ENCODE measurements at places on chromosomes 5 and 9.
A peak's percentile ranks its signal among the peaks of the same experiment; 100 is the strongest.

- no peak for DNase-seq
Observed at GRCh38 chr5:174998131-174998730, 273.8 kb downstream of the MSX2 start.

DNA sequence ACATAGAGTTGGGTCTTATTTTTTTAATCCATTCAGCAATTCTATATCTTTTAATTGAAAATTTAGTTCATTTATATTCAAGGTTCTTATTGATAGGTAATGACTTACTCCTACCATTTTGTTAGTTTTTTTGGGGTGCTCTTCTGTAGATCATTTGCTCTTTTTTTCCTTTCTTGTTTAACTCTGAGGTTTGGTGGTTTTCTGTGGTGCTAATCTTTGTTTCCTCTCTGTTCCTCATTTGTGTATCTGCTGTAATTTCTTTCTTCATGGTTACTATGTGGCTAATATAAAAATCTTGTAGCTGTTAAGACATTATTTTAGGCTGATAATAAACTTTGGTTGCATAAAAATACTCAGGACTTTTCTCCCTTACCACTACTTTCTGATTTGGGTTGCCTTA, 181.6 kb upstream of the DMRTA1 start:
- no peak for DNase-seq

GRCh38 chr5:141477044-141477575, 1.3 kb downstream of the PCDHGC3 start:
- no peak for DNase-seq

- no peak for DNase-seq
Observed at GRCh38 chr5:28253431-28253830, 1215.0 kb upstream of the CDH9 start.

GRCh38 chr5:72410688-72411295, 90.6 kb downstream of the PTCD2 start:
- no peak for DNase-seq

- DNase-seq, result no peak
Observed at GRCh38 chr9:38414040-38414723, 10.1 kb downstream of the IGFBPL1 start.

- no peak for DNase-seq
Observed at GRCh38 chr9:79273311-79273710, 298.5 kb upstream of the TLE4 start.

DNA sequence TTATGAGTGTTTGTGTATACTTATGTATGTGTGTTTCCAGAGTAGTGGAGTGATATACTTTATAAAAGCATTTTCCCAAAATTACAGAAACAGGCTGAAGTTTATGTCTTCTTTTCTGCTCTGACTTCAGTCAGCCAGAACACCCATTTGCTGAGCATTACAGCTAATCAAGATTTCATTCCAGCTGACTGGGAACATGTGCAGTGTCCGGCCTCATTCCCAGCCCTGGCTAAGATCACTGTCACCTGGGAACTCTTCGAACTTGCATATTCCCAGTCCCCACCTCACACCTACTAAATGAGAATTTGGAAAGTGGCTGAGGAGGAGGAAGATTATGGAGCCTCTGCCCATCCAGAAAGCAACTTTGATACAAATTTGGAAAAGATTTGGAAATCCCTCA, 90.8 kb upstream of the PRRC1 start:
- DNase-seq, result no peak

- no peak for DNase-seq
Observed at GRCh38 chr5:131005963-131006684, 158.9 kb downstream of the HINT1 start.

DNA sequence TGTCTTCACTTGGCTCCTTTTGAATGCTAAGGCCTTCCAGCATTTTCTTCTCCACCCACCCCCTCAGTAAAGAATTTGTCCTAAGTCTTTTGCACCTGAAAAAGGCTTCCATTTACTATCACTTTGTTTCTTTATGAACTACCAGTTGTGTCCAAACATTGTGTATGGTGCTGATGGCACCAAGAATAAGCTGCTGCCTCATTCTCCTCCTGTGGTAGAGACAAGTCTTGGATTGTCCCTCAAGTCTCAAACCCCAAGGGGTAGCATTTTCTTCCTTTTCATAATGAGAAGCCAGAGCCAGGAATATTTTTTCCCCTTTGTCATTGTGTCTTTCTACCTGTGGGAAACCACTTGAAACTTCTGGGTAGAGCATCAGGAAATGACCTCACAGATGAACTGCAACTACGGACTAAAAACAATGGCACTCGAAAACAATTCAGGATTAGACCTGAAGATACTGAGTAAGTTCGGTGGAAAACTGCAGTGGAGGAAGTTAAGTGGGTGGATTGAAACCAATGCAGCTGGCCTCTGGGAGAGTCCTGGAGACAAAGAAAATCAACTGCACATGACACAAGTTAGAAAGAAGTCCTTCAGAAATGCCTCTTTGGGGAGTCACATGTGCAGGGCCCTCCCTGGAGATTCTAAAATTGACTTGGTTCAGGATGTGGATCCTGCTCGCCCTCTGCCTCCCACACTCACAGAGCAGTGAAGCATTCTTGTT, 80.5 kb downstream of the SH3RF2 start:
- no peak for DNase-seq

GRCh38 chr5:99033014-99033900, 104.5 kb upstream of the CHD1 start:
- no peak for DNase-seq

DNA sequence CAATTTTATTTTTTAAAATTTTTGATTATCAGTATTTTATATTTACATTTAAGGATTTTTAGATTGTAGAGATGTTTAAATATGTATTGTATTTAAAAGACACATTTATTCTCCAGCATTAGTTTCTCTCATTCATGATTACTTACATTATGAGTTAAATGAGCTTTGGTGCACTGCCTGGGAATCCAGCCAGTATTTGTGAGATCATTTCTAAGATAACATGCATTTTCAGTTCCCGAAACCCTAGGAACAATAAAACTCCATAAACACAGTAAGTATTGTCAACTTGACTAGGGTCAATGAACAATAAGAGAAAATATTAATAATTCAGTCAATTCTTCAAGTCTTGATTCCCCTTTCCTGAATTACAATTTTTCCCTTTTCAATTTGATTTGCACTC, 403.3 kb downstream of the PLK2 start:
- no peak for DNase-seq

DNA sequence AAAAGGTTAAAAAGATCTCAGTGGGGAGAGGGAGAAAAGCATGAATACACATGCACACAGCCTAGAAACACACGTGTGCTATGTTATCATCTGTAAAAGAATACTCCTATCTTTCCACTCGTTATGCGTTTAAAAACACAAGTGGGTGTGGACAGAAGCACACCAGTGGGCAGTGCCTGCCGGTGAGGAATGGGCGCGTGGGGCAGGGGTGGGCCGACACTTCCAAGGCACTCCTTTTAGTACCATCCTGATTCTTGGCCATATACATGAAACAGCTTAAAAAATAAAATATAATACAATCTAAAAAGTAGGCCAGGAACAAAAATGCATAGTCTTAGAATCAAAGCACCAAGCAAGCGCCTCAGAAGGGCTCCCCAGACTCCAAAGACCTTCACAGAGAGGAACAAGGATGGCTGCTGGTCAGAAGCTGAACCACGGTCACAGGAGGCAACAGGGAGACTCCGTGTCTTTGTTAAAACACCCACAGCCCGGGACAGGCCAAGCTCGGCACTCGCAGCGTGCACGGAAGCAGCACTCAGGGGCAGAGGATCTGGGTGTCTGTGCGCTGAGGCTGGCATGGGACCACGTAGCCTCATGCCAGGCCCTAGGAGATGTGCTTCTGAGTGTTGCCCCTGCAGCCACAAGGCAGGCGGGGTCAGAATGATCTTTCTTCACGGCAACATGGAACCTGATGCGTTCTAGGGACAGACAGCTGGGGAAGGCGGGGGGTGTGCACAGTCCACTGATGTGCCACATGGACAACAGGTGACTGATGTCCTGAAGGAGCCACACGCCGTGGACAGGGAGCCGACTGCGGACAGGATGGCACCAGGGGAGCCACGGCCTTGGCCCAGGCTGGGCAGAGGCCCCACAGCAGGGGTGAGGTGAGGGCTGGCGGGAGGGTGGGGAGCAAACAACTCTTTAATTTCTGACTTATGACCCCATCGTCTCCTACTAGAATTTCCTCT, 15.9 kb downstream of the BRD9 start:
- no peak for DNase-seq

GRCh38 chr5:122916490-122916889, 71.1 kb downstream of the SNX24 start:
- DNase-seq, result no peak

DNA sequence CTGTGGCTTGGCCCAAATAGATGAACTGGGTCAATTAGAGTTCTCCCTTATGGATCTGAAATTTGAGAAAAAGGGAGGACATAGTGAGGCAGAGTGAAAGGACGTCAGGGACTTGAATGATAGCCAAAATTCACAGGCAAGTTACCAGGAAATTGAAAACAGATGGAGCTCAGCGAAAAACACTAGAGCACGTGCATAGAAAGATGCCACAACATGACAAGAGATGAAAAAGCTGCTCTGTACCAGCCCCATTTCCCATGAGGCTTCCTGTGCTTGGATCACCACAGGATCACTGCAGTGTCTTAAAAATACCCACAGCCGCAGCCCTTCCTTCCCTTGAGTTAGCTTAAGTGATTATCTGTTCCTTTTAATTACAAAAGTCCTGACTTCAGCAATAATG, 39.0 kb upstream of the HOMER1 start:
- DNase-seq, result no peak

GRCh38 chr9:100602342-100602801, 24.5 kb downstream of the CAVIN4 start:
- no peak for DNase-seq

GRCh38 chr9:83000765-83001164, 62.2 kb downstream of the RASEF start:
- no peak for DNase-seq

DNA sequence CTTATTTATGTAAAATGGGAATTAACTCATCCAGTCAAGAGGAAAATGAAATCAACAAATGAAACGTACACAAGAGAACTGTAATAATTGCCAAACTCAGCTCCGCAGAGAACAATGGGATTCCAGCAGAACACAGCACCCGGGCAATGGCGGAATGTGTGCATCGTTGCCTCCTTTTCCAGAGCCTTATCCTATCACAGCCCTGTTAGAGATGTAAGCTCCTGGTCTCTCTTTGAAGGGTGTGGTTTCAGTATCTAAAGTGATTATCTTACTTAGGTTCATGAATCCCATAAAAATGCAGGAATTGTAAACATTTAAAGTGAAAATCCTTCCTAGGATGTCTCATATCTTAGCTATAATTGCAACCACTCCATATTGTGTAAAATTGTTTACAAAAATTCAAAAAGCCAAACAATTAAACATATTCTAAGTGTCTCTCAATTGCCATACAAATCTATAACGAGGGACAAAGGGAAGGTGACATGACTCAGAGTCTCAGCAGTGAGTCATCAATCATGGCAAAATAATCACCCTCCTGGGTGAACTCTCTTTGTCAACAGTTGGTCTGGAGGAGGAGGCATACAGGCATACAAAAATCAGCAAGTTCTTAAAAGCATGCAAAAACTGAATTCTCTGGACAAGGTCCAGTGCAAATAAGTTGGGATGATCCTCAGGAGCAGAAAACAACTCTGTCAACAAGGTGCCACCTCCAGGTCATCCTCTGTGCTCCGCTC, 22.6 kb downstream of the SEMA5A start:
- no peak for DNase-seq

DNA sequence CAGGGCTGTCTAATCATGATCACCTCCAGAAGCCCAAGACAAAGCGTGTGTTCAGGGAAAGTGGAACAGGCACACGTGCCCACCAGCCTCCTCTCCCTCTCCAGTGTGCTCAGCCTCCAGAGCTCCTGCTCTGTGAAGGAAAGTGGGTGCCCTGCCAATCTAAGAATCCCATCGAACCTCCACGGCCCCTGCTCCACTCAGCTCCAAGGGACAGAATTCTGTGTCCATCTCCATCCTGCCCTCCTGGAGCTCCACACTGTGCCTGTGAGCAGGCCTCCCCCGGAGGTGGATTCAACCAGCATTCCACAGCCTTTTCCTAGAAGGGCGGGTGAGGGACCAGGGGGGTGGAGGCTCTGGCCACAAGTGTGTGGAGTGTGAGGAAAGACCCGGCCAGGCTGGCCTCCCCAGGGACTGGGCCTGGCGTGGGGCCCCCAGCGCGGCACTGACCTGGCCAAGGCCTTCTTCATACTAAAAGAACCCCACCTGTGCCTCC, 6.0 kb downstream of the EEIG1 start:
- no peak for DNase-seq

DNA sequence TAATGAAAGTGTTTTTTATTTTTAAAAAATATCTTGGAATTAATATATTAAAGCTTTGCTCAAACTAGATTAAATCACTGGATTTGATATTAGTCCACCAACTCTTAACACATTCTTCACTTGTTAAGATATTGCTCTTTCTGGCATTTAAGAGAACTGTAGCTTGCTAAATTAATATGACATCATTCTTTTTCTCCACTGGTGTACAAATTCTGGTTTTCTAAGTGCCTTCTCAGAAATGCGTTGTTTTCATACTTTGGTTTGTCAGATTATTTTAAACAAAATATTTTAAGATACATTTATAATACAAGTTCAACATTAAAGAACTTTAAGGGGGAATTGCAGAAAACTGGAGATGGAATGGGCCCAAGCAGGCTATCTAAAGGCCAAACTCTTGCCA, 87.6 kb upstream of the IFNE start:
- DNase-seq, result no peak

- no peak for DNase-seq
Observed at GRCh38 chr9:137444106-137444790, 3.1 kb upstream of the ENTPD8 start.

DNA sequence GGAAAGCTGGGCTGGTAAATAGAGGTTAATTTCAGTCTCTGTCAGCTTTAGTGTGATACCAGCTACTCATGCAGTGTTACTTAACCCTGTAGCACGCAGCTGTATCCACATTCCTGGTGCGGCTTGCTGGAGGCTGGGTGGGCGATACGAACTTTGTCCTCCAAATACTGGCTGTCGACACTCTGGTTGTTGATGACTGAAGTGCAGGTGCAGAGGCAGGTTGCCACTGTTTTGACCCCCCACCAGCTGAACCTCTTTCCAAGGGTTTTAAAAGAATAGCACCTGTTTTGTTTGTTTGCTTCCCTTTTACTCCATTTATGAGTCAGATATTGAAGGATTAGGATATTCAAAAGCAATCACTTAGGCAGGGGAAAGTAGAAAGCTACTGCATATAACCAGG, 4.4 kb upstream of the RABGAP1 start:
- no peak for DNase-seq

DNA sequence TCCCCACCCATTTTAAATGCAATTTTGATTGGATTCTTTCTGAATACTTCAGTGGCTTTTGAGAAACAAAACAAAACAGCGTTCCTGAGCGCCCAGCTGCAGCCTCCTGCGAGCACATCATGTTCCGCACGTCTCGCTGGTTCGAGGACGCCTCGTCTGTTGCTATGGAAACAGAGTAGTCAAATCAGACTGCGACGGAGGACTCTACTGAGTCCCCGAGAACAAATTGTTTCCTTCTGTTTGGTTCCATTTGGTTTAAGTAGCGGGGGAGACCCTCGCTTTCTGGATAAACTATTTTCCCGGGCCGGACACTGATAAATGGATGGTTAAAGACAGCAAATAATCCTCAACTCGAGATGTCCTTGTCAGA, 69.0 kb downstream of the SLC28A3 start:
- peak; percentile 23 for DNase-seq

GRCh38 chr9:70293214-70293613, 34.4 kb downstream of the SMC5 start:
- DNase-seq, result no peak

GRCh38 chr5:171405615-171406014, 13.8 kb upstream of the FGF18 start:
- DNase-seq, result no peak

- DNase-seq, result no peak
Observed at GRCh38 chr5:177535125-177535524, 18.4 kb upstream of the DDX41 start.

- DNase-seq, result no peak
Observed at GRCh38 chr5:34534523-34535103, 121.5 kb upstream of the RAI14 start.

All from stimulated activated CD4-positive, alpha-beta T cell treated with anti-CD3 and anti-CD28 coated beads, Interleukin-2, amount 100 ng/mL, for 48 hours (primary cell).